ENCODE measurements at places on chromosomes 5 and 9.

- no peak for DNase-seq
These were observed 10.4 kb upstream of the SLC45A2 start for GRCh38 chr5:33994845-33995244.

- DNase-seq, result no peak
These were observed 10.2 kb upstream of the GABRP start for GRCh38 chr5:170773024-170773985.

DNA sequence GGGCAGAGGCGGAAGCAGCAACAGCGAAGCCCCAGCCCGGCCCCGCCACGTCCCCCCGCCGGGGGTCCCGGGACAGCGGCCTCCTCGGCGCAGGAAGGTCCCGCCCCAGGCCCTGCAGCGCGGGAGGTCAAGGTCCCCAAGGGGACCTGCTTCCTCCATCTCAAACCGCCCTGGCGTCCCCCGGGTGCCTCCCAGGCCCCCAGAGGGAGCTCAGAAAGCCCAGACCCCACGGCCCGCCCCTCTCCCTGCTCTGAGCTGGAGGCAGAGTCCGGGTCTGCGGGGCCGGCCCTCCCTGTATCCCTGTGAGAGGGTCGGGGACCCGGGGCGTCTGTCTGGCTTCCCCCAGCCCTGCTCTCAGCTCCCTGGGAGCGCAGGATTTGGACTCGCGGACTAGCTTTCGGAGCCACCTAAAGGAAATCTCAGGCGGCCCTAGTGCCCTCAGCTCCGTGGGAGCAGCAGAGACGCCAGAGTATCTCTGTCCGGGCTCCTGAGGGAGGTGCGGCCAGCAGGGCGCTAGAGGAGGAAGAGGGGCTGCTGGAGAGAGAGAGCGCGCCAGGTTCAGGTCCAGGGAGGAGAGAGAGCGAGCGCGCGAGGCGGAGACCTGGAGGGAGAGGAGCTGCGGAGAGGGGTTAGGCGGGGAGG lies 30.7 kb downstream of the EXOC3 start:
- peak; percentile 23 for DNase-seq

DNA sequence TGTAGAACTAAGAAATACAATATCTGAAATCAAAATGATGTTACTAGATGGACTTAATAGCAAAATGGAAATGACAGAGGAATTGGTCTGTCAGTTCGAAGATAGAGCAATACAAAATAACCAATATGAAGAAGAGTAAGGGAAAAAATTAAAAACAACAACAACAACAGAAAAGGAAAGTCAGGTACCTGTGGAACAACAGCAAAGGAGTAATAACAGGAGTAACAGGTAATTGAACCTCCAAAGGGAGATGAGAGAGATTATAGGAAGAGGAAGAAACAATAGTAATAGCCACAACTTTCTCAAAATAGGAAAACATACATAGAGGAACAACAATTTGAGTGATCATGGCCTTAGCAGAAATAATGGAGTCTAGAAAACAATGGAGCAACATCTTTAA lies 13.7 kb downstream of the POLK start:
- no peak for DNase-seq

DNA sequence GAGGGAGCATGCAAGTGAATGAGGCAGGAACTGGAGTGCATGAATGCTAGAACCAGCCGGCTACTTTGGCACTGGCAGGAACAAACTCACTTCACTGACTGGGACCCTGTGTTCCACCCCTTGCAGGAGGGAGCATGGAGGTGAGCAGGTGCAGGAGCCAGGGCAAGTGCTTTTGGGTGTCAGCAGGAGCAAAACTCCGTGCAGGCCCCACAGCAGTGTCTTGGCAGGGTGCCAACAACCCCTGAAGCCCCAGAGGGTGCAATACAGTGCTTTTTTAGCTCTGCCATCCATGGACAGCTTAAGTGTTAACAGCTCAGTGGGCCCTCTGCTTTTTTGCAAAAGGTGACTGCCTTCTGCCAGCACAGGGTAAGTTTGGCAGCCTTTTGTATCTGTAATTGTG lies 245.8 kb upstream of the PCSK5 start:
- DNase-seq, result no peak

- DNase-seq, result no peak
These were observed 90.5 kb upstream of the AGXT2 start for GRCh38 chr5:35138232-35138631.

- DNase-seq, result no peak
These were observed 187.0 kb downstream of the FANCC start for GRCh38 chr9:95130484-95130883.

GRCh38 chr9:1473956-1474634 lies 423.9 kb downstream of the DMRT2 start:
- DNase-seq, result no peak

- DNase-seq, result no peak
These were observed 22.7 kb downstream of the PLPP7 start for GRCh38 chr9:131312246-131312645.

GRCh38 chr5:115419846-115420585 lies 123.6 kb upstream of the CCDC112 start:
- peak; percentile 89 for DNase-seq

- no peak for DNase-seq
These were observed 304.1 kb downstream of the CWC27 start for GRCh38 chr5:65072850-65073249.

DNA sequence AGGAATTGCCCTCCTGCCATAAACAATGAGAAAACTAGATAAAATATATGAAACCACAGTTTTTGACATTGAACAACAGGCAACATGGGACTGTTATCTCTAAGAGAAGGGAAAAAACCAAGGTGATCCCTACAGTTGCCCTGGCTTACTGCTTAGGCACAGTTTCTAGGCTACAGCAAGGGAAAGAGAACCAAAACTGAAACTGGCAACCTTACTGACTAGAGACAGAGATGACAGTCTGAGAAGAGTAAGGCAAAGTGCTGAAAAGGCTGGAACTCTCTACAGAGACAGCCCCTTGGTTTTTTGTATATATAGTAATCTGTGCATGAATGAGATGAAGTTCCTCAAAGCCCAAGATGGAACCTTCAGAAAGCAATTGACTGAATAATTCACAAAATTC lies 36.2 kb upstream of the REEP2 start:
- DNase-seq, result peak; percentile 40

DNA sequence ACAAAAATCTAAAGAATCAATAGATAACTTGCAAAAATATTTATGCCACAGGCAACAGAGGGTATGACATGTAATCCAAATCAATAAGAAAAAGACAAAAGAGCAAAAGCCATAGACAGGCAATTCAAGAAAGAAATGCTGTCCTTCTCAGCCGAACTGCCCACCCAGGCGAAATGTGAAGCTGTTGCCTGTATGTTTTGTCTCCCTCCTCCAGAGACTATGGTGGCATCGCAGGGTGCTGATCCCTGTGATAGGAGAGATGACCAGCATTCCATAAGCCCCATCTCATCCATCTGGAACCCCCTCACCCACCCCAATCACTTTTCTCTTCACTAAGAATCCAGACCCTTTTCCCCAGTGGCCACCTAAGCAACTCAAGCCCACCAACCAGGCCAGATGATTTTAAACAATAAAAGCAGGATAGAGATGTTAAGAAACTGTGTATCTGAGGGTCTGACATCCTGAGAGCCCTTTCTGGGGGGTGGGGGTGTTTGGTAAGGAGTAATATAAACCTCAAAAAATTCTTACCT lies 5.3 kb upstream of the ACSL6 start:
- no peak for DNase-seq

GRCh38 chr5:92927291-92927778 lies 653.7 kb downstream of the NR2F1-AS1 start:
- DNase-seq, result no peak

GRCh38 chr5:111942661-111943401 lies 185.8 kb upstream of the NREP start:
- DNase-seq, result no peak

DNA sequence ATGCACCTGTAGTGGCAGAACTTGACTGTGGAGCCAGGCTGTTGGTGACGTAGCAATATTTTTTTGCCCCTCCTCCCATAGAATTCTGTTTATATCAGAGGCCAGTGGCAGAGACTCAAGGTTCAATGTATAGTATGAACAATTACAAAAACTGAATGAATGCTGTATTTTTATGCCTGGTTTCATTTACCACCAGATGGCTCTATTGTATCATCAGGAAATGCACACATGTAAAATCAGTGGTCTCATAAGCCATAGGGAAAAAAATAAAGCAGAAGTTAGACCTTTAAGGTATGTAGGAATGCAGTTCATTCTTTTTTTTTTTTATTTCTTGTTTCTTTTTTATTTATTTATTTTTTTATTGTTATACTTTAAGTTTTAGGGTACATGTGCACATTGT lies 43.6 kb downstream of the CCDC192 start:
- peak; percentile 6 for DNase-seq

GRCh38 chr5:32520356-32520755 lies 65.0 kb upstream of the SUB1 start:
- no peak for DNase-seq

DNA sequence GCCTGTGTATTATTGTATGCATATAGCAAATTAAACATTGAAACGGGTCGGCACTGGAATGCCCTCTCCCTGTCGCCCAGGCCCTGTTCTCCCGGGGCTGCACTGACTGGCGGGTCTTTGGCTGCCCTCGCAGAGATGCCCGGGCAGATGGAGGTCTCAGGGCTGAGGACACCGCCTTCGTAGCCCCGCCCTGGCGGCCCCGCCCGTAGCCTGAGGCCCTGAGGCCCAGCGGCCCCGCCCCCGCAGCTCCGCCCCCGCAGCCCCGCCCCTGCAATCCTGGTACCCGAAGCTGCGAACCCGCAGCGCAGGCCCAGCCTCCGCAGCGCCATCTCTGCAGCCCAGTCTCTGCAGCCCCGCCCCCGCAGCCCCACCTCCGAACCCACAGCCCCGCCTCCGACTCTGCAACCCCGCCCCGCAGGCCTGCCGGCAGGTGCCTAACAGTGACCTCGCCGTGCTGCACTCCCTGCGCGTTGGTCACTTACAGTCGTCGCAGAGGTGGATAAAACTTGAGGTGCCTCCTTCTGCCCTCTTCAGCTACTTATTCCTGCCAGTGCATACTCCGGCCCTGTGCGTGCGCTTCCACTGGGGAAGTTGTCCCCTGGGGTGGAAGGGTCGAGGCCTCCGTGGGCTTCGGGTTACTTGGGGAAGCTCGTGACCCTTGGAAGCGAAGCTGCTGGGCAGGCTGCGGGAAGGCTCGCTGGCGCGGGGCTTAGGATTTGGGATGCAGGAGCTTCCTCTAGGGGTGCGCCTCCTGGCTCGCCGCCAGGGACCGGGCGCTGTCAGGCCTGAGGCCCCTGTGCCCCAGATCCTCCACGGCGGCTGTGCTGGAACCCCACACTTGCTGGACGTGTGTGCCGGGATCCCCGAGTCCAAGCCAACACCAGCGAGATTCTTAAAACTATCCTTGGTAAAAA lies 72.3 kb downstream of the ICE1 start:
- DNase-seq, result peak; percentile 41
